ENCODE measurements at places on chromosomes 11 and 22.

- DNase-seq: no peak
Observed at GRCh38 chr11:57251491-57252104, 14.5 kb upstream of the APLNR start.

DNA sequence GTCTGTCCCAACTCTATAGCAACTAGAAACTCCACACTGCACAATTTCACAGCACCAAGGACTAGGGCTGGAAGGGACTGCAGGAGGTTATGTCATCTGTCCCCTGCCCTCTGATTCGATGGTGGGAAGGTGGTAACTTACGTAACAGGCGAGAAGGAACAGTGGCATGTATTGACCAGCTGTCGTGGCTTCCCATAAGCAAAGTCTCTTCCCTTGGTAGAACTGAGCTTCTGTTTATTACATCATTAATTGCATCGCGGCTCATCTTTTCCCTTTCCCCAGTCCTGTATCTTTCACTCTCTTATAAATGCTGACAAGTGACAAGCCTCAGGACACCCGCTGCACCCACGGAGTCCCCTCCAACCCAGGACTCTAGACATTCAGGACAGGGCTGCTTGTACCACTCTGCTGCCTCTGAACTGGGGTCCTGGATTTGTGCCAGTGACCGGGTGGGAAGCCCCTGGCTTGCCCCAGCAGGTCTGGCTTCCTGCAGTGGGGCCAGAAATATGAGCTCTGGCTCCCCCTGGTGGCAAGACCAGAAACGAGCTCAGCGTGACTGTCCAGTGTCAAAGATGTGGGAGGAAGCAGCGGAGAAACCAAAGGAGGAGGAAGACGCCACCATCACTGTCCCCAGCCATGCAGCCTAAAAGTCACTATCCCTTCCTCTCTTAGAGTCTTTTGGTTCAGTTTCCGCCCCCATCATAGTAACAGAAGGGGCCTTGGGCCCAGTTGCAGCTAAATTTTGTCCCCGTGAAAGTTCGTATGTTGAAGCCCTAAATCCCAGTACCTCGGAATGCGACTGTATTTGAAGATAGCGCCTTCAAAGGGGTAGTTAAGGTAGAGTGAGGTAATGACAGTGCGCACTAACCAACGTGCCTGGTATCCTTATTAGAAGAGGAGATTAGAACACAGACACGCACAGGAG is 84.5 kb downstream of the ISX start:
- peak; percentile 22 for DNase-seq

DNA sequence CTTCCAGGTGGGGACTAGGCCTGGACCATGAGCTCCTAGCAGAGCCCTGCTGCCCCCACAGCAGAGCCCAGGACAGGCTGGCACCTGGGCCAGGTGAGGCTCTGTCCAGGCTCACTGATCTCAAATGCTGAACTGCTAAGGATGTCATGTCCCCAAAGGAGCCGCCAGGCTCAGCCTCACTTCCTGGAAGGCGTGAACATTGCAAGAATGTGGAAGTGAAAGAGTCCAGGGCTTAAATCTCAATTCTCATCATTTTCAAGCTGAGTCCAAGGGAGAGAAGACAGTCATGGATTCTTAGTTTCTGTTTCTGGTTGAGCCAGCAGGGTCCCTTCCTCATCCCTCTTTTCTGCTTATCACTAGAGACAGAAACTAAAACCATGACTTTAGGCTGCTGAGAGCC is 5.0 kb downstream of the ASCL2 start:
- DNase-seq: no peak

DNA sequence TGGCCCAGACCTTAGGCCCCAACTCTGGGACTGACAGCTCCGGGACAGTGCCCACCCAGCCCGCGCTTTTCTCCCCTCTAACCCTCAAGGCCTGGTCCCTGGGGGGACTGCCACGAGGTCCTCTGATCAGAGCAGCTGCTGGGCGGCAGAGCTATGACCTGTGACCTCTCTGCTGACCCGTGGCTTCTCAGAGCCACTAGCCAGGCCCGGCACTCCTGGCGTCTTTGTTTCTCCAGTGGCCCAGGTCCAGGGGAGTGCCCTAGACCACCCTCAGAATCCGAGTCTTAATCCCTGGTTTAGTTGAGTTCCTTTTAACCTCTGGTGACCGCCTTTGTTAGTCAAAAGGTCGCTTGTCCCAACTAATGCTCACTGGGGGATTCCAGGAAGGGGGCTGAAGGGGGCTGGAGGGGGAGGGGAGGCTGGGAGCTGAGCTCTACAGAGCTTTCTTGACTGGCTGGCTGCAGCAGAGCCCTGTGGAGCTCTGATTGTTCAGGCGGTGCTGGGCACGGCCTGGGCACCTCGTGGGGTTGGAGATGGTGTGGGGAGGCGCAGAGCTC is 1.2 kb downstream of the FBLN1 start:
- DNase-seq: no peak

DNA sequence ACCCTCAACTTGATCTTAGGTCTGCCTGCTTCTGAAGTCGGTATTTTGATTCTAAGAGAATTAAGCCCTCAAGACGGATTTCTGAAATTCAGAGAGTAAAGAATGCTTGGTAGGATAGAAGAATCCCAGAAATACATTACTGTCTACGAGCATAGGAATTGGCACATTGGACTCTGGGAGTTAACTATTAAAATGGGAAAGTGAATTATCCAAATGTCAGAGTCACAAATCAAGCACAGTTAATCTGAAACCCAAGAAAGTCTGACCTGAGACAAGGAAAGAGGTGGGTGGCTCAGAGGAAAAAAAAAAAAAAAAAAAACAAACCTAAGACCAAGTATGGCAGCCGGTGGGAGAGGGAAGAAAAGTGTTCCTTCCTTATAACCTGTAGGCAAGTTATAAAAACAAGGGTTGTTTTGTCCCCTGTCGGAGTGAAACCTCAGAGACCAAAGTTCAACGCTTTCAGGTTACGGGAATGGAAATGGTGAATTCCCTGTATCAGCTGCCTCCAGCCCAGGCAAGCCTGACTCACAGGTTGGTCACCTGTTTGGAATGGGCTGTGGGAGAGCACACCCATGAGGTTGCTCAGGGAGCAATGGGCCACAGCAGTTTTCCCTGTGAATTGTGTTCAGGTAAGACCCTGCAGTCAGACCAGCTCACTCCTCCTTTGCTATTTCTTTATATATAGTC is 139.0 kb downstream of the ETS1 start:
- DNase-seq: no peak

- no peak for DNase-seq
Observed at GRCh38 chr11:111917788-111918187, 925 bp upstream of the C11orf52 start.

Data from KG1 (cell line).